Lung (tissue), 17 donors: ENCODE measurements at places on chromosomes 1 and 21.

- no peak overlapping the region for H3K4me3 ChIP-seq
- no peak for DNase-seq
- H3K4me1 ChIP-seq: no peaks in the 10 kb centered on the region
- H3K36me3 ChIP-seq: no peaks in the 10 kb centered on the region
- no peaks in the 10 kb centered on the region for H3K27me3 ChIP-seq
- no peak overlapping the region for H3K27ac ChIP-seq
Observed at GRCh38 chr1:79885101-79885500, 878.6 kb upstream of the ADGRL4 start.

- H3K36me3 ChIP-seq: no peaks in the 10 kb centered on the region
- H3K4me3 ChIP-seq: no peak overlapping the region
- H3K4me1 ChIP-seq: peaks cover 8% of the 10 kb centered on the region
- no peak overlapping the region for H3K27ac ChIP-seq
Observed at GRCh38 chr1:75129983-75130789, 4.0 kb upstream of the LHX8 start.

DNA sequence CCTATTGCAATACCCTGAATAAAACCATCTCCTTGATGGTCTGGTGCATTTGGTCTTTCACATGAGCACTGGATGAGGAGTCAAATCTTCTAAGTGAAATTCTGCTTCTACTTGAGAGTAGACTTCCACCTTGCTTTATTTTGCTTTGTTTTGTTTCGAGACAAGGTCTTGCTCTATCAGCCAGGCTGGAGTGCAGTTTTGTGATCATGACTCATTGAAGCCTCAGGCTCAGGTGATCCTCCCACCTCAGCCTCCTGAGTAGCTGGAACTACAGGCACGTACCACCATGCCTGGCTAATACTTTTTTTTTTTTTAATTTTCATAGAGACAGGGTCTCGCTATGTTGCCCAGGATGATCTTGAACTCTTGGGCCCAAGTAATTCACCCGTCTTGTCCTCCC is 65.8 kb upstream of the F3 start:
- no peak overlapping the region for H3K4me3 ChIP-seq
- no peak for DNase-seq
- H3K4me1 ChIP-seq: no peaks in the 10 kb centered on the region
- no peaks in the 10 kb centered on the region for H3K27me3 ChIP-seq
- H3K36me3 ChIP-seq: no peaks in the 10 kb centered on the region

GRCh38 chr1:198880818-198881597 is 242.2 kb downstream of the PTPRC start:
- H3K4me3 ChIP-seq: no peak overlapping the region
- DNase-seq: no peak
- H3K4me1 ChIP-seq: peaks cover 3% of the 10 kb centered on the region
- H3K27me3 ChIP-seq: no peaks in the 10 kb centered on the region

DNA sequence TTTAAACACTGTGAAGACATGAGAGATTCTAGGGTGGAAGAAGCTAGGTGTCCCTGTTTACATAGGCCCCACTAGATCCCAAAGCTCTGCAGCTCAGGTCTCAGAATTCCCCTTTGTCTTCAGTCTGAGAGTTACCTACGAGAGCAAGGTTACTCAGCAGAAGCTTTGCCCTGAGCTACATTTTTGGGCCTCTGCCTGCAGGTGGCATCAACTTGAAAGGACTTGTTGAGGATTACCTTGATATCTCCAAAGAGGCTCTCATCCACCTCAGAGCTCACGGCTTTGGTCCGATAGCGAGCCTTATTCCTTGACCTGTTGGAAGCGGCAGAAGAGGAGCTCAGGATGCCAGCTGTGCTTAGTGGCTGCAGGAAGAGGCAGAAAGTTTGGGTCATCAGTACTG is 7.0 kb downstream of the CFAP45 start:
- no peak overlapping the region for H3K4me3 ChIP-seq
- H3K4me1 ChIP-seq: peaks cover 13% of the 10 kb centered on the region
- DNase-seq: no peak

GRCh38 chr1:207055386-207056001 is 2.4 kb downstream of the PFKFB2 start:
- peaks cover 5% of the 10 kb centered on the region for H3K4me1 ChIP-seq
- no peaks in the 10 kb centered on the region for H3K36me3 ChIP-seq
- H3K27ac ChIP-seq: no peak overlapping the region
- DNase-seq: no peak

DNA sequence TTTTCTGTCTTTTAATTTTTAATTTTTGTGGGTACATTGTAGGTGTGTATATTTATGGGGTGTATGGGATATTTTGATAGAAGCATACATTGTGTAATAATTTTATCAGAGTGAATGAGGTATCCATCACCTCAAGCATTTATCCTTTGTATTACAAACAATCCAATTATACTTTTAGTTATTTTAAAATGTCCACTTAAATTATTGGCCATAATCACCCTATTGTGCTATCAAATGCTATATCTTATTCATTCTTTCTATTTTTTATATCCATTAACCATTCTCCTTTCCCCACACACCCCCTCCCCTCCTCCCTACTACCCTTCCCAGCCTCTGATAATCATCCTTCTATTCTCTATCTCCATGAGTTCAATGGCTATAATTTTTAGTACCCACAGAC is 70.2 kb upstream of the TSHB start:
- no peaks in the 10 kb centered on the region for H3K36me3 ChIP-seq
- H3K4me1 ChIP-seq: no peaks in the 10 kb centered on the region
- H3K27me3 ChIP-seq: no peaks in the 10 kb centered on the region
- H3K27ac ChIP-seq: no peak overlapping the region
- H3K4me3 ChIP-seq: no peak overlapping the region

- no peaks in the 10 kb centered on the region for H3K27me3 ChIP-seq
- DNase-seq: no peak
- peaks cover 24% of the 10 kb centered on the region for H3K4me1 ChIP-seq
- no peak overlapping the region for H3K27ac ChIP-seq
- peaks cover 21% of the 10 kb centered on the region for H3K36me3 ChIP-seq
Observed at GRCh38 chr21:44089001-44089911, 17.9 kb upstream of the PWP2 start.

- no peak overlapping the region for H3K27ac ChIP-seq
- no peaks in the 10 kb centered on the region for H3K36me3 ChIP-seq
- peaks cover 13% of the 10 kb centered on the region for H3K4me1 ChIP-seq
- H3K27me3 ChIP-seq: no peaks in the 10 kb centered on the region
- H3K4me3 ChIP-seq: no peak overlapping the region
Observed at GRCh38 chr1:178964469-178965330, 61.0 kb upstream of the FAM20B start.

DNA sequence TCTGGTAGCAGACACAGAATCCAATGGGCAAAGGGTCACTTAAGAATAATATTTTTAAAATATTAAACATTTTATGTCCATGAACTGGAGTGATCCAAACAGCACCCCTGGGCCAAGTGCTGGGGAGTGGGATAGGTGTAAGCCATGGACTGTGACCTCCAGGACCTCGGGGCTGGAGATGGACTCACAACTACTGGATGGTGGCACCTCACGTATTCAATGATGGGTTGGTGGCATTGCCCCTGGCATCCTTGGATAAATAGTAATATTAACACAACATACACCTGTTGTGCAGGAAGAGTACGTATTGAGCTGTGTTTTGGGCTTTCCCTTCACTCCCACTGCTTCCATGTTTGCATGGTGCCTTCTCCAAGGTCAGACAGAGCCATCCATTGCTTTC is 39.3 kb upstream of the TENT5C start:
- H3K27ac ChIP-seq: no peak overlapping the region
- no peak overlapping the region for H3K4me3 ChIP-seq
- no peaks in the 10 kb centered on the region for H3K4me1 ChIP-seq
- no peaks in the 10 kb centered on the region for H3K27me3 ChIP-seq
- DNase-seq: no peak

- peak; percentile 86 for DNase-seq
- peaks cover 2% of the 10 kb centered on the region for H3K4me1 ChIP-seq
- H3K27ac ChIP-seq: no peak overlapping the region
- H3K27me3 ChIP-seq: no peaks in the 10 kb centered on the region
- H3K36me3 ChIP-seq: peaks cover 28% of the 10 kb centered on the region
Observed at GRCh38 chr1:202007805-202008489, 2.4 kb upstream of the ELF3 start.

- no peaks in the 10 kb centered on the region for H3K4me1 ChIP-seq
- DNase-seq: no peak
- H3K27ac ChIP-seq: peak overlapping the region; percentile 3
- H3K27me3 ChIP-seq: no peaks in the 10 kb centered on the region
Observed at GRCh38 chr21:46202592-46203202, 18.4 kb upstream of the SPATC1L start.

DNA sequence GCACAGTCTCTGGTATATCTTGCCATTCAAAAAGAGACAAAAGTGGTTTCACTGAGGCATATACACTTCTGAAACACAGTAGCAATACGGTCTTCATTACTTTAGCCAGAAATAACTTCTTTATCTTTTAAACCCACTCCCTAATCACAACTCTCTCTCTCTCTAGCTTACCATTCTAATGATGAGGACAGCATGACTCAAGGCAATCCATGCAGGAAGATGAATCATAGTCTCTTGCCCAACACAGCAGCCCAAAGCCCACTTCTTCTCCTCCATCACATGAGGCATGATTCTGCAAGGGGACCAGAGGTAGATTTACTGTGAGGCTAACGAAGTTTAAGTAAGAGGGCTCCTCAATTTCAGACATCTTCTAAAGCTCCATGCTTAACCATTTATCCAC is 285.0 kb upstream of the NR5A2 start:
- H3K27me3 ChIP-seq: peaks cover 3% of the 10 kb centered on the region
- H3K4me3 ChIP-seq: no peak overlapping the region
- no peaks in the 10 kb centered on the region for H3K4me1 ChIP-seq
- no peaks in the 10 kb centered on the region for H3K36me3 ChIP-seq
- DNase-seq: no peak
- H3K27ac ChIP-seq: no peak overlapping the region
